ENCODE measurements at places on chromosomes 13 and 19.

DNA sequence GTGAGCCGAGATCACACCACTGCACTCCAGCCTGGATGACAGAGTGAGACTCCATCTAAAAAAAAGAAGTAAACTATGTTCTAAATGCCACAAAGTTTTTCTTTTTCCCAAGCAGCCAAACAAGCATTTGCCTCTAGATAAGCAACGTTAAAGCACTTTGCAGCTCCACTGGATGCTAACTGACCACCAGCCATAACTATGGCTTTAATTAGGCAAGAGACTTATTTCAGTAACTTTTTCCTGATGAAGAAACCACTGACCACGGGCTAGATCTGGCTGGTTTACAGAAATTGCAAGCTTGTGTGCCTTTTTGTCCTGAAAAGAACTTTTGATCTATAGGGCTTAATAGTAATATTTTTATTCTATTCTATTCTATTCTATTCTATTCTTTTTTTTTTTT, 22.1 kb downstream of the CD70 start:
- DNase-seq = no peak

GRCh38 chr19:2711172-2711874, 8.8 kb upstream of the GNG7 start:
- no peak for DNase-seq

DNA sequence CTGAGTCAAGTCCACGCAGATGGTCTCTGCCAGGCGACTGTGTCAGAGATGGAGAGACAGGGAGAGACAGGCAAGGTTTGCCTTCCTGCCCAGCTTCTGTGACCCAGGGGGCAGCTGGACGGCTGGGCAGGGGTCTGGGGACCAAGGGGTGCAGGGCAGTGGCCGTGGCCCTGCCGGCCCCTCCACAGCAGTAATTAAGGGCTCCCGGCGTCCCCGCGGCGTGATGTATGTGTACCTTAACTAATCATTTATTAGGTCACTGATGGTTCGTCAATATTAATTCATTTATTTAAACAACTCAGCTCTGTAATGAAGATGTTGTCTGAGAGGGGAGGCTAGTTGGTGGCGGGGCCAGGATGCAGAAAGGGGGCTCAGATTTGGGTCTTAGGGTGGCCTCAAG, 28.6 kb upstream of the TCF3 start:
- DNase-seq = no peak

DNA sequence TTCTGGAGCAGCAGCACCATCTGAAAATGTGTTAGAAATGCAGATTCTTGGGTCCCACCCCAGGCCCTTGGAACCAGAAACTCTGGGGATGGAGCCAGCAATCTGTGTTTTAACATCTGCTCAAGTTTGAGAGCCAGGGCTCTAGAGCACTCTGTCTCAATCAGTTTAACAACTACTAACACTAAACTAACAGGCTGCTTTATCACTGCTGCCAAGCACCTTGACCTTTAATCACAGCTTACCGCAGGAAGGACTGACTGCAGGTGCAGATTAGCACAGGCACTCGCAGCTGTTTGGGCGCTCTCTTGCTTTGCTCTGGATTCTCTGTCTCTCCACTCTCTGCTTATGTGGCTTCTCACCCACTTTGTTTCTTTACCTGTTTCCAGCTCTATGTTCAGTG, 163.5 kb downstream of the MTUS2 start:
- DNase-seq = no peak

GRCh38 chr19:33274663-33275558, 27.4 kb downstream of the CEBPA start:
- no peak for DNase-seq

- no peak for DNase-seq
Observed at GRCh38 chr13:108270442-108270841, 924 bp downstream of the TNFSF13B start.

GRCh38 chr19:33685541-33685940, 63.8 kb downstream of the CHST8 start:
- no peak for DNase-seq

GRCh38 chr13:23966691-23967615, 69.7 kb upstream of the C1QTNF9B start:
- DNase-seq = no peak

DNA sequence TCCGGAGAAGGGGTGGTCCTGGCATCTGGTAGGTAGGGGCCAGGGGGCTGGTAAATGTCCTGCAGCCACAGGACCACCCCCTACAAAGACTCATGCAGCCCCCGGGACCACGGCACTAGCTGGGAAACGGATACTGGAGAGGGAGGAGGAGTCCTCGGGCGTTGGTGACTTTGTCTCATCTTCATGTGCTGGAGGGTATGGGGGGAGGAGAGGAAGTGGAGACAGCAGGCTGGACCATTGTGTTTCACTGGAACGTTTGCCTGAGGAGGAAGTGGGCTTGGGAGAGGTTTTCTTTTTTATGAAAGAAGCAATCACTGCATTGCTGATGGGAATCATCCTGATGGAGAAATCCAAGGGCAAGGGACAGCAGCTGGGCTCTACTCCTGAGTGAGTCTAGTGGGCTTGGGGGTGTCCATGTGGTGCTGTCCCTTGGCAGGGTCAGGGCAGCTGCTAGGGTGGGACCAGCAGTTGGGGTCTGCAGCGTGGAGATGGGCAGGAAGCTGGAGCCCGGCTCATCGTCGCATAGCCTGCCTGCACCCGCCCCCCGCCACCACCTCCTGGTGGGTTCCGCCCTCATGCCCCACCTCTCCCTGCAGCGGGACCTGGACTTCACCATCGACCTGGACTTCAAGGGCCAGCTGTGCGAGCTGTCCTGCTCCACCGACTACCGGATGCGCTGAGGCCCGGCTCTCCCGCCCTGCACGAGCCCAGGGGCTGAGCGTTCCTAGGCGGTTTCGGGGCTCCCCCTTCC, 1.7 kb upstream of the ADM5 start:
- no peak for DNase-seq

DNA sequence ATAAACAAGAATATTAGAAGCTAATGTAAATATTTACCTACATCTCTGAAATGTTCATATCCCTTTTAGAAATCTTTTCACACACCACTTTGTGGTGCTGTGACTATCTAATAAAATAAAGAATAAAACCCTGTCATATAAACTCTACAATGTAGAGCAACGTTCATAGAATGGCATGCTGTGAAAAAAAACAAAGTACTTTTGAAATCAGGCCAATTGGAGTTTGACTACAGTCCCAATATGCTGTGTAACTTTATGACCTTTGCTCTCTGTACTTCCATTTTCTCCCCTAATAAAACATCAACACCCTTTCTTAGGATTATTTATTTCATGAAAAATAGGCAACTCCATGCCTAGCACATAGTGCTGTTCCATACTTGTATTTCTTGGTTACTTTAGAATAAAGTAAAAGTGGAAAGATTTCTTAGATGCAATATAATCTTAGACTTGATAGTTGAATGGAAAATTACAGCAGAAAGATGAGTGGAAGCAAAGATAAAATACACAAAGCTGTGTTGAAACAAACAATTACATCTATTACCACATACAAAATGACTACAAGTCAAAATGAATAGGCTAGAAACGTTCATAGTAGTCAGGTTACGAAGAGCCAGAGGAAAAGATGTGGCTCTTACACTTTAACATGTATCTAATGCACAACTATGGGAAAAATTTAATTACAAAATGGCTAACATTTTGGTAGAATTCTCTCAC, 613.2 kb upstream of the SLITRK5 start:
- no peak for DNase-seq

DNA sequence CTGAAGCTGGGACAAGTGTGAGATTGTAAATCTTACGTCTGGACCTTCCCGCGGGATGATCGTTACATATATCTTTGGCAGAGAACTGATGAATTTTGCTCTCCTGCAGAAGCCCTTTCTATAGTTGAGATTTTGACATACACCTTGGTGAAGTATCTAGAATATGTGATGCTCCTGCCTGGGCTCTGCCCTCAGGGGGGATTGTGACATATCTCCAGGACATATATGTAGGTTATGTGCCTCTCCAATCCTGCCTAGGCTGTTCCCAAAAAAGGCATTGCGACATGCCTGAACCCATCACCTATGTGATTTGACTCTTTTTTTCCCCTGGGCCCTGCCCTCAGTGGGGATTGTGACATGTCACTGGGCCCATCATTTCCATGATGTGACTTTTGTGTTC, 76.6 kb downstream of the ZNF208 start:
- no peak for DNase-seq

DNA sequence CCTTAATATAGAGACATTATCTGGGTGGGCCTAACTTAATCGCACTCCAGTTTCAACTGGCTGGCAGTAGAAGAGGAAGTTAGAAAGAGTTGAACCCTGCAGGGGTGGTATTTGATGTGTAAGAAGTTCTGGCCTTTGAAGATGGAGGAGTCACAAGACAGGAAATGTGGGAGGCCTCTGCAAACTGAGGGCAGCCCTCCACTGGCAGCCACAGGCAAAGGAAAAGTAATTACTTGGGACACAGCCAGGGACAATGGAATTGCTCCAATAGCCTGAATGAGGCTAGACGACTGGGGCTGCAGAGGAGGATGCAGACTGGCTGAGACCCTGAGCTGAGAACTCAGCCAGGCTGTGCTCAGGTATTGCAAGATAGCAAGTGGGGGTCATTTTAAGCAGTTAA, 703.3 kb upstream of the ARGLU1 start:
- DNase-seq = no peak

DNA sequence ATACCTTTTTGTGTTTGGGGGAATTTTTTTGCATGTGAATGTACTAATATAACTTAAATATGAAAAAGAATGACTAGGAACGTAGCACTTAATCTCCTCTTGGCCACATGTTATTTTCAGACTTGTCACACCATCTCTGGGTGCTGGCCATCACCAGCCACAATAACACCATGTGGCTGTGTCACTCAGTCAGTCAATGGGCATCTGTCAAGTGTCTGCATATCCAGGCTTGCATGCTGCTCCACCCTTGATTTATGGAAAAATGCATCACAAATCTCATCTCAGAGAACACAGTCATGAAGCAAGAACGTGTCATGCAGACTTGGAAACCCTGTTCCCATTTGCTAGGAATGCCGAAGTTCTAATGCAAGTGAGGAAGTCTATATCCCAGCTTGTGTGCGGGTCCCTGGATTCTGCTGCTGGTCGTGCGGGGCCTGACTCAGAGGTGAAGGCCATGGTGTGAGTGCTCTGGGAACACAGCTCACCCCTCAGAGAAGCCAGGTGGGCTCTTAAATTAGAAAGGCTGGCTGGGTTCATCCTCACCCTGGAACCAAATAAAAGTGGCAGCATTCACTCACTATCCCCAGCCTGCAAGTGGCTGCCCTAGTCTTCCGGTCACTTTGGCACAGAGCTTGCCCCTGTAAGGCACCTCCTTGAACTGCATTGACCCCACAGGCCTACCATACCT, 53.6 kb upstream of the ARHGEF7 start:
- no peak for DNase-seq
